Naive B cell (primary cell): ENCODE measurements at places on chromosomes 2 and 18.
A peak's percentile ranks its signal among the peaks of the same experiment; 100 is the strongest.

GRCh38 chr2:46411245-46411641, 68.1 kb upstream of the TMEM247 start:
- DNase-seq, result no peak

DNA sequence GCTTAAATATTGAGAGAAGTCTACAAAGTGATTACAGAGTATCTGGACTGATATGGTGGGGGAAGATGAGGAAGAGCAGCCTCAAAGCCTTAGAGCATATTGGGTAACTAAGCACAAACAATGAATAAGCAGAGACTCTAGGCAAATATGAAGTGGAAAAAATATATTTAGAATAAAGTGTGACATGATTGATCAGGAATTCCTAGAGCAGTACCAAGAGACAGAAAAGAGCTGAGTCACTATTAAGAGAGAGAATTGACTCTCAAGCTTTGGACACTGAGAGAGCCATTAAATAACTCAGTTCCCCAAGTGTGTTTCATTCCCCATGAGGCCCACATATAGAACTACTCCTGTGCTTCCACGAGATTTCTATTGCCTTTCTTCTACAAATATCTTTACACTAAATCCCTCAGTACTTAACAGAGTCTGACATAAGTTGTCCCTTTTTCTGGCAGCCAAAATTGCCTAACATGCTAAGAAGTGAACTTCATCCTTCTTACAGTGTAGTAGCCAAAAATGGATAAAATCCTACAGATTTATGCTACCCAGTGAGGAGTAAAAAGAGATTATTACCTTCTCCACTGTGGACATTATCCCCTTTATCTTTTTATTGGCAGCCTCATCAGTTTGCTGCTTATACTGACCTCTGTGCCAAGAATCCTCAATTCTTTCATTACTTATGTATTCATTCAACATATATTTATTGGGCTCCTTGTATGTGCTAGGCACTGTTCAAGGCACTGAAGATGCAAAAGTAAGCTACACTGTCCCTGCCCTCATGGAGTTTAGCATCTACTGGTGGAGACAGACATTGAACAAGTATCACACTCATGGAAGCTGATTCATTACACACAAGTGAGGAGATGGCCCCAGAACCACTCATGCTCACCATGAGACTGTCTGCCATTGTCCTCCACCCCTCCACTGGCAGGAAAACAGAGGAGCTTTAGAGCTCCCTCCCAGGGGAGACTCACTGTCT, 45.4 kb downstream of the SLC40A1 start:
- DNase-seq, result no peak

- no peak for DNase-seq
Observed at GRCh38 chr2:5020116-5020875, 671.9 kb upstream of the SOX11 start.

DNA sequence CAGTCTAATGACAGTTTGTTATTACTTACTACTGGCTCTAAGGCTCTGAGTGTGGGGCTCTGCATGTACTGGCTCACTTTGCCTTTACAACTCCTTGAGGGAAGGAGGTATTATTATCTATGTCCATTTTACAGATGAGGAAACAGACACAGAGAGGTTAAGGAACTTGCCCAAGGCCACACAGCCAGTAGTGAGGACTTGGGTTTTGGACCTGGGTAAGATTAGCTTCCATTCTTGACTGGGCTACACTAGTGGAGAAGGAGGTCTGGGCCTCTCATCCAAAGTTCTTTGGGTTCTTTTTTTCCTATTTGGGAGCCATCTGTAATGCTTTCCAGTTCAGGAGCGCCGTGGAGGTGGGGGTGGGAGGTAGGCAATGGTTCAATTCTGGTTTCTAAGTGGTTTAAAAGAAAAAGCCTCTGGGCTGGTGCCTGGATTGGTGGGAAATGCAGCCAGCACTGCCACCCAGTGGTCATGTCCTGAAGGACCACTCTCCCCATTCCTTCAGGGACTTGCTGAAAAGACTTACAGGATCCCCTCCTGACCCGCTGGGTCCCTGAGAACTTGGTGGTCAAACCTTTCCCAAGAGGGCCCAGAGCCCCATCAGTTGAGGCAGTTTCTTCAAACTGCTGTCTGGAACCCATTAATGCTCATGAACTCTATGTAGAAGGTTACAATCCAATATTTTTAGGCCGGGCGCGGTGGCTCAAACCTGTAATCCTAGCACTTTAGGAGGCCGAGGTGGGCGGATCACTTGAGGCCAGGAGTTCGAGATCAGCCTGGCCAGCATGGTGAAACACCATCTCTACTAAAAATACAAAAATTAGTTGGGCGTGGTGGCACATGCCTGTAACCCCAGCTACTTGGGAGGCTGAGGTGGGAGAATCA, 38.6 kb upstream of the NOTO start:
- peak; percentile 52 for DNase-seq

DNA sequence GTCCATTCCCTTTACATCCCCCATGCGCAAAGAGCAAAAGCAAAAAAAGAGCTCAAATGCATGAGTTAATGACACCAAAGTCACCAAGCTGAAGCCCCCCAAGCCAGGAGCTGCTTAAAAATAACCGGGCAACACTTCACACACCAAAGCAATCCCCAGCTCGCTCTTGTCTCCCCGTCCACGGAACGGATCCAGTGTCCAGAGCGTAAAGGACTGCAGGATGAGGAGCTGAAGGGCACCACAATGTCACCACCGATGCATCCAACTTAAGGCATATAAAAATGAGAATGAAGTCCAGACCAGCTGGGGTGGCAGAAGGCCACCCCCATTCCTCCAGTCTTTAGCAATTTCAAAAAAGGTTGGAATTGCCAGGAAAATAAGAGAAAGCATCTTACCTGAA, 8.7 kb downstream of the SMAD7 start:
- DNase-seq, result no peak

- no peak for DNase-seq
Observed at GRCh38 chr2:177246000-177246399, 18.5 kb downstream of the NFE2L2 start.

GRCh38 chr2:189409131-189409530, 32.1 kb upstream of the WDR75 start:
- DNase-seq, result no peak

DNA sequence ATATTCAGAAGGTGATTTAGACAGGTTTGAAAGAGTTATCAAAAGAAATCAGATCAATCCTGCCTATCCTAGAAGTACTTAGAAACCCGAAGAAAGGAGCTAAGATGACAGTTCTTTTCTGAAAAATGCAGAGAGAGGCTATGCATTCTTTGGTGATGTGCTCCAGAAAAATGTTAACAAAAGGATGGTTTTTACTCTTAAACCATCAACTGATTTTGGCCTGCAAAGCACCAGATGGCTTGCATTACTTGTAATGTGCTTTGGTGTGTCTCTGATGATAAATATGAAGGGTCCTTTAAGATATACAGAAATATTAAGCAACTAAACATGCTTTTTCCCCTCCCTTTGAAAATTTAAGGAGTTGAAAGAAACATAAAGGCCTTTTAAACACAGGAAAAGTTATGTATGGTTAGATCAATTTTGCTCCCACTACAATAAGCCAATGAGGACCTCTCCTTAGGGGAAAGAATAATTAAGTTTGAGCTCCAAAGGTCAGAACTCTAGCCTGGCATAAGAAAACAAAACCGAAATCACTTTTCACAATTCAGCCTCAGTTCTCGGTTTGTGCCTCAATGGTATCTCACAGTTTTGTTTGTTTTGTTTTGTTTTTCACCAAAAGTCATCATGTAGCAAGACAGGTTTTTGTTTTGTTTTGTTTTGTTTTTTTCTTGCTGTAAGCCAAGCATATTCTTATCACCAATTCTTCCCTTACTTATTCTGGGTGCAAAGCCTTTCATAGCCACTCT, 302.4 kb upstream of the NT5C1B start:
- no peak for DNase-seq
